Inflammatory macrophage treated with lipopolysaccharide for 4 hours (primary cell): ENCODE measurements at places on chromosomes 2 and 18.

DNA sequence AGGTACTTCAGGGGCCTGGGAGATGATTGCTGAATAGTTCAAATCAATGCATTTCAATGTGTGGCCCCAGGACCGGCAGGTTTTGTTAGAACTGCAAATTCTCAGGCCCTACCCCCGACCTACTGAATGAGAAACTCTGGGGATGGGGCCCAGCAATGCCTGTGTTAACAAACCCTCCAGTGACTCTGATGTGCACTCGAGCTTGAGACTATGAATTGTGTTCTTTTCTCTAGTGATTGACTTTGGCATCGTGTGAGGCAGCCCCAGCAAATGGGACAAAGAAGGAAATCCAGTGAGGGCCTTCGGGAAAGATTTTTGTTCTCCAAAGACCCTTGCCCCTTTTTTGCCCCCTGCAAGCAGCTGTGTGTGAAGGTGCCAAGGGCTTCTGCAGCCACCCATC lies 22.4 kb downstream of the ALK start:
- no peak for DNase-seq

DNA sequence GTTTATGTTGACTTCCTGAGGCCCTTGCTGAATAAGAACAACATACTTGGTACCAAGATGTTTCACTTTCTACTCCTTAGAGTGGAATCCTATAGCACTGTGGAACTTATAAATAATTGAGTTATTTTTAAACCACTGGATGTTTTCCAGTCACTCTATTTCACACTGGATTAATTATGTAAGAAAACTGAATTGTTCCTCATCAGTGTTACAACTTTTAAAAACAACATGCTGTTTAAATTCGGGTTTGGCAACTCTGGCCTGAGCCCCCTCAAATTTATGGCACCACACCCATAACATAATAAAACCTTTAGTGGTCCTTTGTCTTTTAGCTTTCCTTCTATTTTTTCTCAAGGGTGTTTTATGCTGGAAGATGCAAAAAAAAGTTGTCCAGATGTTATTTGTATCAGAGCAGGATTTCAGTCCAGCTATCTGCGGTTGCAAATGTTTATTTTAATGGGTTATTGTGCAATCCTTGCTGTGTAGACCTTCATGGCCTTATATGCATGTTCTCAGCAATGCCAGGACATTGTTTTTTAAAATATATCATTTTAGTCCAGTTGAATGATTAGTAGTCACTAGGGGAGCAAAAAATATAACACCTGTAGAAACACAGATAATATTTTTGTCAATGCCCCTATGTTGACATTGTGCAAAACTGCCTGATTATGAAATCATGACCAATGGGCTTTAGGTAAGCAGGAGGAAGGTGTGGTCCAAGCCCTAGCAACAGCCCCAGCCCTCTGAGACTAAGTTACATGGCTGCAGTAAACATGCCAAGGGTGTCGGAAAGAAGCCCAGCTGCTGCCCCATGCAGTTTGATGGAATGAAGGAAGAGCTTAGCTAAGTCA lies 638.0 kb upstream of the ZEB2 start:
- no peak for DNase-seq

DNA sequence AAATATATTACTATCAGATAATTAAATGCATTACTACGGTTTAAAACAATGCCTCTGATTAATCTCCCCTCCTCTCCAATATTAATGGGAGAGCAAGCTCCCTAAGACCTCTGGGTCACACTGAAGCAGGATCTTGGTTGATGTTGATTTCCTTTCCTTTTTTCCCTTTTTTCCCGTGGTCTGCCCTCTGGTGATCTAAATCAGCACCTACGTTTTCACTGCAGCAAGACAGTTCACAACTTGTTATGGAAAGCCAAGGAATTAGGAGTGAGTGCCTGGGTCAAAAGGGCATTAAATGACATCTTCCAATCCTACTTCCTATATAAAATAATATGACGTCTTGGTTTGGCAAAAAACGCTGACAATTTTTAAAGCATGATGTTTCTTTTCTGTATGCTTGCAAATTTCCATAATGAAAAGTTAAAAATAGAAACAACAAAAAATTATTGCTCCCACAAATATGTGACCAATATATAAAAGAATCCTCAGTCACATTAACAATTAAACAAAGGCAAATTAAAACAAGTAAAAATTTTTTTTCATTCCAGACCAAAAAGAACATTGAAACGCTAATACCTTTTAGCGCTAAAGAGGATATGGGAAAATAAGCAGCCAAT lies 7.9 kb upstream of the CFAP36 start:
- DNase-seq = peak; percentile 48

- no peak for DNase-seq
Observed at GRCh38 chr2:241135737-241136136, 13.5 kb downstream of the PASK start.

GRCh38 chr2:12637754-12638153 lies 79.0 kb upstream of the TRIB2 start:
- DNase-seq = no peak

- peak; percentile 21 for DNase-seq
Observed at GRCh38 chr2:204072443-204073324, 136.1 kb downstream of the ICOS start.

DNA sequence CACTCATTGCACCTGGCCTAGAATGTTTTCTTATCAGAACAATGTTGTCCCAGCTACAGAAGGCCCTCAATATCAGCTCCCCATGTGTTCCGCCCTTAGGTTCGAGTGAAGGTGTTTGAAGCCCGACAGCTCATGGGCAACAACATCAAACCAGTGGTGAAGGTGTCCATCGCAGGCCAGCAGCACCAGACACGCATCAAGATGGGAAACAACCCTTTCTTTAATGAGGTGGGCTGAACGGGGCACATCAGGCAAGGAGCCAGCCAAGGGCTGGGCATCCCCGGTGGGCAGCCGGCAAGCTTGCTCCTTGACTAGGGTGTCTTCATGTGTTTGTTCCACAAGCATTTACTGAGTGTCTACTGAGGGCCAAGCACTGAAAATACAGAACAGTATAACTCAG lies 9.2 kb downstream of the FER1L5 start:
- DNase-seq = no peak

GRCh38 chr18:61225336-61225735 lies 107.9 kb upstream of the CDH20 start:
- no peak for DNase-seq

DNA sequence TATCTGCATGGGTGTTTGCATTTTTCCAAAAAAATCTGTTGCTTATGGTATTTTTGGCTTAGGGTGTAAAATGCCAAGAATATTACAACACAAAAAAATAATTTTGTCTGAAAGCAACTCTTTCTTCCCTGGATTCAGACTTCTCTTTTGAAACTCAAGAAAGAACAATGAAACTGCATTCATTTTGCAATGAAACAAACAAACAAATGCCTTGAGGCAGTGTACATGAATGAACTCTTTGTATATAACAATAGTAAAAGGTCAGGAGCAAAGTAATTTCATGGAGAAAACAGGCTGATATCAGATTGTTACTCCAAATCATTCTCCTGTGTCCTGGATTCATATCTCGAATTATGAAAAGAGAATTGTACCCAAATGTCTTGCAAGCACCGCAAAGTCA lies 301.6 kb upstream of the CDH20 start:
- DNase-seq = no peak

- DNase-seq = peak; percentile 40
Observed at GRCh38 chr2:162917626-162918025, 79.1 kb upstream of the KCNH7 start.

DNA sequence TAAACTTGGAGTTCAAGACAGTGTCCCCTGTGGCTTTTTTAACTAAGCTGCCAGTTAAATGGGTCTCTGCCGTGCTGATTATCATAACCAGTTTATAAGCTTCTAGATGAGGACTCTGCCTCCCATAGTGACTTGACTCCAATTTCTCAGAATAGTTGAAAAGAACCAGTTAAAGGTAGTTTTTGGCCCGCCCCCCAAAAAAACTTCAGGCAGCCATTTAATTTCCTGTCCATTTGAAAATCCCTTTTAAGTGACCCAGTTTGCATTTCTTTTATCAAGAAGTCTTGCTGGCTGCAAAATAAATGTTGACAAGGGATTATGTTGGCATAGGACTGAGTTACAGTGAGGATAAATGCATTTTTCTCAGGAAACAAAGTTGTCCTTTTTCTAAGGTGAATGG lies 2.3 kb downstream of the SLC20A1 start:
- DNase-seq = no peak

DNA sequence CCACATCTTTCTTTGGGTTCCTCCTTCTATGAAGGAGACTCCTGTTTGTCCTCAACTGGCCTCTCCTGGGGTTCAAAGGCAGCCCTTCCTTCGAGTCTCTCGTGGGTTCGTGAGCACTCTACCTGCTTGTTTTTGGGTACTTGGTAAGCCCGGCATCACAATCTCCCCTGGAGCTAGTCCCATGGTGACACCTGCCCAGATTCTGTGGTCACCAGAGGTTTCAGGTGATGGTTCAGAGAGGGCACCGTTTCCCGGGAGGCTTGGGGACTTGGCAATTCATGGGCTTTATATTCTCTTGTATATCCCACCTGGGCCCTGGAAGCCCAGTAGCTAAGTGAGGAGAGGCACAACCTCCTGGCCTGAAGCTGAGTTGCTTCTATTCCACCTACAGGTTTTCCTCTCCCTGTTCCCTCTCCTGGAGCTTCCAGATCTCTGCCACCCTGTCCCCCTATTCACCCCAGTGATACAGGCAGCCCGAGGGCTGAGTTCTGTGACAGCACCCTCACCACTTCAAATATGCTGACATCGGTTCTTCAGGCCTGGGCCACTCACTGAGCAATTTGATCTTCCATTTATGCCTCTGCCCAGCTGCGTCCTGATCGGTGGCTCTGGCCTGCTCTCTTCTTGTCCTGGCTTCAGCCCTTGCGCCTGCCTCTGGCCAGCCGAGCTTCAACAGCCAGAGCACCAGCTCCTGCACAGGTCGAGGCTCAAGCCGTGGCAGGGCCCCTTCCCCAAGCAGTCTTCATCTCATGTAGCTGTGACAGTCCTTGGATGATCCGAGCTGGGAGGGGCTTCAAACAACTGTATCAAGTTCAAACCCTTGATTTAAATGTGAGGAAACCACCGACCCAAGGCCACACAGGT lies 91.5 kb downstream of the MSH2 start:
- no peak for DNase-seq

DNA sequence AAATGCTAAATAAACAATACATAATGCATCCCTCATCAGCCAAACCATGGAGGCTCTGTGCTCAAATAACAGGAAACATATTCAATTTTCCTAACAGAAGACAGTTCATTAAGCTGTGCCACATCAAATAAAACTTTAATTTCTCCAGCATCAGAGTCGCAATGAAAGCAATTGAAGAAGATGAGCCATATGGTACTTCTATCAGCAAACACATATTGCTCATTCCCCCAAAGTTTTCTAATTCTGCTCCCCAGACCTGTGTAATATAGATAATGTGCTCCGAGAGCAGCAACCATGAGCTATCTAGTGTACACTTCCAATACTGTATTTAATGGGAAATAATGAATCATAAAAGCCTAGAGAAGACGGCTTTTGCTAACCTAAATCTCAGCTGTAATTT lies 263.2 kb downstream of the MEIS1 start:
- DNase-seq = no peak
